Left lung (tissue), 14 donors: ENCODE measurements at places on chromosomes 12 and 14. TPM values are rescaled to one million over a fixed set of nuclear protein-coding genes. Genes with fewer than 3 reads are reported as not detected.

DNA sequence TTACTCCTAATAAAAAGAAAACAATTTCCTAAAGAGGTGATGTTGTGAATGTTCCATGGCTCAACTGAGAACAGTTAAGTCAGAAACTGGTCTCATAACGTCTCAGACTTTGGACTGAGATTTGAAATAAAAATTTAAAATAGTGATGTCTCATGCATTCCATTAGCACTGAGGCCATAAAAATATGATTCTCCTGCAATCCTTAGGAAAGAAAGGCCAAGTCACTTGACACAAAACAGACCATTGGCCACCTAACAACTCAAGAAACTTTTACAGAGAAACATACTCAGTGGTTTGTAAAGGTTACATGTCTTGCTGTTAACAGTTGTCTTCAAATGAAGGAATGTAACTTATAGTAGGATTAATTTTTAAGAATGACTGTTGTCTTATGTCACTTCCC is 58.1 kb downstream of the STAB2 start:
- H3K27me3 ChIP-seq = no peaks in the 10 kb centered on the region
- DNase-seq = no peak
- no peak overlapping the region for H3K27ac ChIP-seq
- no peaks in the 10 kb centered on the region for H3K4me1 ChIP-seq
- H3K4me3 ChIP-seq = no peak overlapping the region
- no peaks in the 10 kb centered on the region for H3K36me3 ChIP-seq

GRCh38 chr14:89771251-89771650 is 183.3 kb downstream of the EFCAB11 start:
- no peak overlapping the region for H3K27ac ChIP-seq
- H3K4me1 ChIP-seq = peaks cover 35% of the 10 kb centered on the region
- H3K27me3 ChIP-seq = no peaks in the 10 kb centered on the region
- DNase-seq = no peak
- no peaks in the 10 kb centered on the region for H3K36me3 ChIP-seq

EFS gene
- 15.8 TPM for total RNA-seq

DNA sequence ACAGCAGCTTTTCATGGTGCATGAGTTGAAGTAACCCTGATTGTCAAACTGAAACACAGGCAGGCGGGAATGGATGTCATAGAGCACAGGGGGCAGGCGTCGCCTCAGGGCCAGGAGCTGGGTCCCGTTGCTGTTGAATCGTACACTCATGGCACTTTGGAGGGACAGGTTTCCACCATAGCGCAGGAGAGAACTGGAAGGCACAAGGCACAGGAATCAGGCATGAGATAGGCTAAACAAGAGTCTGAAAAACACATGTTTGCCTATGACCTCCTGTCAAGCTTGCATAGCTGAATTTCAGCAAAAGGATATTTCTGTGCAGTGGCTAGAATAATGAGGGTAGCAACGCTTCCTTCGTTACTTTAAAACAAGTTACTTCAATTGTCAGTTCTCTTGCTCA is 61.2 kb downstream of the DCAF5 start:
- peaks cover 42% of the 10 kb centered on the region for H3K36me3 ChIP-seq
- DNase-seq = no peak
- H3K4me3 ChIP-seq = no peak overlapping the region
- no peak overlapping the region for H3K27ac ChIP-seq
- H3K4me1 ChIP-seq = no peaks in the 10 kb centered on the region

ZNF385A gene
- 18.1 TPM for total RNA-seq

GRCh38 chr14:76434220-76434619 is 58.3 kb downstream of the ESRRB start:
- no peaks in the 10 kb centered on the region for H3K36me3 ChIP-seq
- DNase-seq = no peak
- no peak overlapping the region for H3K27ac ChIP-seq
- H3K4me1 ChIP-seq = no peaks in the 10 kb centered on the region
- no peaks in the 10 kb centered on the region for H3K27me3 ChIP-seq
- H3K4me3 ChIP-seq = no peak overlapping the region

HEBP1 gene
- 79.5 TPM for total RNA-seq

CACNB3 gene
- 26.4 TPM for total RNA-seq

GRCh38 chr12:113838896-113839295 is 127.2 kb downstream of the RBM19 start:
- no peak overlapping the region for H3K4me3 ChIP-seq
- no peak for DNase-seq
- H3K4me1 ChIP-seq = no peaks in the 10 kb centered on the region
- H3K27me3 ChIP-seq = no peaks in the 10 kb centered on the region
- no peak overlapping the region for H3K27ac ChIP-seq

DNA sequence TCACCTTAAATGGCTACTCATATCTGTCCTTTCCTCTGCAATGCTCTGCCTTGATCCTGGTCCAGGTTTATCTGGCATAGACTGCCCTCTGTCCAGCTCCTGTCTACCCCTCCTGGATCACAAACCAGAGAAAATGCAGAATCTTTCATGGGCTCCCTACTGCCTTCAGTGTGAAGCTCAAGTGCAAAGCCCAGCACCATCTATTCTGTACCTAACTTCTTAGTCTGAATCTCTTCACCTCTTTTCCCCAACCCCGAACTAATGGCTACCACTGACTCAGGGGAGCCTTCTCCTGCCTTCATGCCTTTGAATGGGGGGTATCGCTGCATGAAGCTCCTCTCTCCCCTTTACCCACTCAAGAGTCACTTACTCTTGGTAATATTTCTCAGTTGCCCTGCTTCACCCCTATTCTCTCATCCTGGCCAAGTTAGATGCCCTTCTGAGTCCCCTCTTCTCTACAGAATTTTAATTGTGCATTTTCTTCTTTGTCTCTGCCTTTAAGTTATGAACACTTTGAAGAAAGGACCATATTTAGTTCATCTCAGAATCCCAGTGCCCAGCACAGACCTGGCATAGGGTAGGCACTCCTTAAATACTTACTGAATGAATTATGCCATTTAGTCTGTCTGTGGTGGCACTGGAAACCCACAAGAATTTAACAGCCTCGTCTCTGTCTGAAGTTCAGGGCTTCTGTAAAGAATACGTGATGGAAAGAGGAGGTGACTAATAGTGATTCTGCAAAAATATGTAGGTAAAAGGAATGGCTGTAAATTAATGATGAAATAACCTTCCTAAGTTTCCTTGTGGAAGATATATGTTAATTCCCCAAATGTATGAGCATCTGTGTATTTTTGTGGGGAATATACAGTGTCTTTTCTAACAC is 191.3 kb upstream of the AMIGO2 start:
- no peaks in the 10 kb centered on the region for H3K36me3 ChIP-seq
- no peaks in the 10 kb centered on the region for H3K27me3 ChIP-seq
- DNase-seq = no peak
- H3K27ac ChIP-seq = no peak overlapping the region

EXOC5 gene
- total RNA-seq = 59.5 TPM

- H3K4me1 ChIP-seq = no peaks in the 10 kb centered on the region
- peaks cover 8% of the 10 kb centered on the region for H3K27me3 ChIP-seq
- H3K36me3 ChIP-seq = no peaks in the 10 kb centered on the region
- H3K27ac ChIP-seq = no peak overlapping the region
- H3K4me3 ChIP-seq = no peak overlapping the region
- no peak for DNase-seq
Measured at GRCh38 chr12:130185455-130186391, 23.5 kb downstream of the FZD10 start.

- peaks cover 12% of the 10 kb centered on the region for H3K4me1 ChIP-seq
- peak within 1 kb of the TSS; percentile 67 for H3K27ac ChIP-seq
- peak within 1 kb of the TSS; percentile 37 for H3K4me3 ChIP-seq
- H3K27me3 ChIP-seq = no peaks in the 10 kb centered on the region
Measured at GRCh38 chr14:94129111-94129757, at the start of gene IFI27L2. Gene IFI27L2 (minus strand): TSS chr14:94129604. CDS start chr14:94129564, 40 bp downstream.
